Stimulated activated CD4-positive, alpha-beta T cell treated with anti-CD3 and anti-CD28 coated beads, TNF-alpha, amount 100 ng/mL, for 1 hour (primary cell): ENCODE measurements at places on chromosomes 12 and 14.

DNA sequence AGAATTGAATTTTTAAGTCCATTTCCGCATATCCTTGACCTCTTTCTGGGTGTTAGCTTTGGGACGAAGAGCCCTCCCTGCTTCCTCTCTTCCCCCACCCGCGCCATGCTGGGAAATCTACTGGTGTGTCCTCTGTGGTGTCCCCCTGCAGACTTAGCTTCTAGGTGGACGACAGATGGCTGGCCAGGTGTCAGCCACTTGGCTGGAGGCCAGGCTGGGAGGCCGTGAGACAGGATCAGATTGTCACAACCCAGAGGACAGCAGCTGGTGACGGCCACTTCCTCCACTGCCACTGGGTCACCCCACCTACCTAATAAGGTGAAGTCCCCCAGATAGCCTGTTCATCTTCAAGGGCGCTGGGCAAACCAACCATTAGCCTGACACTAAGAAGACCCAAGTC lies 13.3 kb upstream of the DTX1 start:
- DNase-seq = no peak

GRCh38 chr12:48744251-48745008 lies 27.9 kb upstream of the CCNT1 start:
- no peak for DNase-seq

DNA sequence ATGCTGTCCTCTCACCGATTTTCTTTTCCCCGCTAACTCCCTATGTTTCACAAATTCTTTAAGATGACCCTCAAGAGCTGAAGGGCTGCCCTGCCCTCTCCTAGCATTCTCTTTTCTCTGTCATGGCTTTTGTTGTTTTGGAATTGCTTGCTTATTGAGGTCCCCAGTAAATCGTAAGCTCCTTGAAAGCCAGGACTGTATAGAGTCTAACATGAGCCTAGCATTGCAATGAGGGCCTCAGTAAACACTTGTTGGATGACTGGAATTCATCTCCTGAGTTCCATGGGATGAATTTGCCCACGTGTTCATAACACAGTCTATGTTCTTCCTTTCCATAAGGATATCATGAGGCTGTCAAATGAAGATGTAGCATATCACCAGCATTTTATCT lies 92.2 kb downstream of the APAF1 start:
- no peak for DNase-seq

GRCh38 chr12:91722072-91722471 lies 423.6 kb downstream of the BTG1 start:
- no peak for DNase-seq

GRCh38 chr14:51285120-51285519 lies 45.1 kb downstream of the TMX1 start:
- DNase-seq = no peak

- no peak for DNase-seq
Measured at GRCh38 chr14:41298328-41298690, 308.4 kb upstream of the LRFN5 start.

GRCh38 chr14:34911209-34912150 lies 36.3 kb upstream of the BAZ1A start:
- no peak for DNase-seq

DNA sequence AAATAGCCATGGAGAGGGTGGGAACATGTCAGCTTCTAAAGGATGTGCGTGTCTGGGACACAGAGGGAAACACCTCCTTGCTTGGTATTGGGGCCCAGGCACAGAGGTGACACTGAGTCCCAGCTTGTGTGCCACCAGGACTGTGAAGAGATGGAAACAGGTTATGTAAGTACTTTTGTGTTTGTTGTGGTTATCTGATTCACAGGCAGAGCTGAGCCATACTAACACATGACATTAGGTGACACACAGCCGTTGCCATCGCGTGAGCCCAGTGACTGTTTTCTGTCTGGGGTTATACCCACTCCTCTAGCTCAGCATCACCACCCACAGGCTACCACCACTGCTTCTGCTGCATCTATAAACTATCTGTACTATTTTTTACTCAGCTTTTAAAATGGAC lies 12.1 kb upstream of the FLVCR2 start:
- DNase-seq = peak; percentile 68

DNA sequence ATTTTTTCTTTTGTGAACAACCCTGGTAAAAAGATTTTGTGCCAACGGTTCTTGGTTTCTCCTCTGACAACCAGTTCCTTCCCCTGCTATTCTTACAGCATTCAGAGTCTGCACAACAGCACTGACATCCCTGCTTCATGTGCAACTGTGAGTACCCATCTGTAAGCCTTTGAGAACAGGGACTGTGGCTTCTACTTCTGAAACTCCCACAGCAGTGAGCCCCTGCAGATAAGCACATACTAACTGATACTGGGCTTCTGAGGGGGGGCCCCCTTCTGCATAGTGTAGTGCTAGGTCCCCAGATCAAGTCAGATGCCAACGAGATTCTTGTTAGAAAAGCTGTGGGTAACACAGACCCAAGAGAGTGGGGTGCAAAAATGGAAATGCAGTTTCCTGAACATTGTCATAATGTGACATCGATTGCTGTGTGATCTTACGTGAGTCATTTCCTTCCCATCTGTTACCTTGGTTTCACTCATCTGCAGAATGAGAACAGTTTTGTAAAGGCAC lies 11.1 kb upstream of the NINJ2 start:
- peak; percentile 12 for DNase-seq

- DNase-seq = no peak
Measured at GRCh38 chr14:29705801-29706200, 221.8 kb downstream of the PRKD1 start.

GRCh38 chr14:94470311-94470710 lies 5.7 kb downstream of the SERPINA9 start:
- DNase-seq = no peak

DNA sequence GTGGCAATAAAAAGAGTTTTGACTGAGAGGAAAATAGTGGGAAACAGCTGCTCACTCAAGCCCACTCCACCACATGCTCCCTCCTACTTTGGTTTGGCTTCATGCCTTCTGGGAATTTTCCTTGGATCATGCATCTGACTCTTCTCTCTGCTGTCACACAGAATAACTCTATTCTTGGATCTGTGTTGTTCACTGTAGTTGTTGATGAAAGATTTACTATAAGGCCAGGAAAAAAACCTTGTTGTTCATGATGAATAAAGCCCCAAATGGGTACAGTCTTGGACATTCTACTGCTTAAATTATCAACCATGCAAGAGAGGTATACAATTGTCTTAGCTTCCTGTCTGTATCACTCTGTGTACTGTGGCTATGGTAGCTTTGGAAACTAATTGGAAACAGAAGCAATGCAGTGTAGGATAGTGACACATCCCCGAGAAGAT lies 70.5 kb downstream of the TMX1 start:
- DNase-seq = no peak

GRCh38 chr12:96112733-96113132 lies 77.3 kb upstream of the LTA4H start:
- no peak for DNase-seq

DNA sequence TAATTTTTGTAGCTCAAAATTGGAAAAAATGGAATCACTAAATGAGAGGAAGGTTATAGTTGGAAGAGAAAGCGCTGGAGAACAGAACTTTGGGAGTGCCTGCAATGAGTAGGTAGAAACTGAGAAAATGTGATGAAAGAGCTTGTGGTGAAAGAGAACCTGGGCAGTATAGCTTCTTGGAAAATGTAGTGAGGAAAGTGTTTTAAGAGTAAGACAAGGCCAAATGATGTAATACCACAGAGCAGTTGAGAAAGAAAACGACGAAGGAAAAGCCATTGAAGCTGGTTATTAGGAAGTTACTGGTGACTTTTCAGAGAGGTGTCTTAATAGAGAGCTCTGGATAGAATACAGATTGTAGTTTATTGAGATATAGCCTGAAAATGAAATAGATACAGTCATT lies 255.3 kb downstream of the AEBP2 start:
- no peak for DNase-seq
